ENCODE measurements at places on chromosomes 3 and 15. TPM values are rescaled to one million over a fixed set of nuclear protein-coding genes. Genes with fewer than 3 reads are reported as not detected.

DNA sequence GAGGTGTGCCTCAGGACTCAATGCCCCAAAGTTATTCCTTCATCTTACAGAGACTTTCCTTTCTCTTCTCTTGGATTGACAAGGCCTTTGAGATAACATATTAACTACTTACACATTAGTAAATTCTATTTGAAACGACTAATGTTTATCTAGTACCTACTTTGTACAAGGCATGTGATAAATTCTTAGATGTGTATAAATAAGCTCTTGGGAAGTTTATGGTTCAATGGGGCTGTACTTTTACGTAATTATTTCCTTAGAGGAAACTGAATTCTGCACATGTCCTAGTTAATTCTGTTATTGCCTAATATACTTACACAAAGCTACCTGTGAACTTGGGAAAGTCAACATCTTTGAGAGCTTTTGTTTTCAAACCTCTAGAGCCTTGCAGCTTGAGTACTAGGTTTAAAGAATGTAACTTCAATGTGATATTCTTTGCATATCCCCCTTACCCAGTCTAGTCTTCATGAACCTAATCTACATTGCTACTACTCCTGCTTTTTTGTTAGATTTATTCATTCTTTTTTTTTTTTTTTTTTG lies 58.5 kb upstream of the RAP2B start:
- no peak for DNase-seq

- DNase-seq: no peak
Measured at GRCh38 chr3:134625885-134626741, 24.7 kb downstream of the KY start.

DNA sequence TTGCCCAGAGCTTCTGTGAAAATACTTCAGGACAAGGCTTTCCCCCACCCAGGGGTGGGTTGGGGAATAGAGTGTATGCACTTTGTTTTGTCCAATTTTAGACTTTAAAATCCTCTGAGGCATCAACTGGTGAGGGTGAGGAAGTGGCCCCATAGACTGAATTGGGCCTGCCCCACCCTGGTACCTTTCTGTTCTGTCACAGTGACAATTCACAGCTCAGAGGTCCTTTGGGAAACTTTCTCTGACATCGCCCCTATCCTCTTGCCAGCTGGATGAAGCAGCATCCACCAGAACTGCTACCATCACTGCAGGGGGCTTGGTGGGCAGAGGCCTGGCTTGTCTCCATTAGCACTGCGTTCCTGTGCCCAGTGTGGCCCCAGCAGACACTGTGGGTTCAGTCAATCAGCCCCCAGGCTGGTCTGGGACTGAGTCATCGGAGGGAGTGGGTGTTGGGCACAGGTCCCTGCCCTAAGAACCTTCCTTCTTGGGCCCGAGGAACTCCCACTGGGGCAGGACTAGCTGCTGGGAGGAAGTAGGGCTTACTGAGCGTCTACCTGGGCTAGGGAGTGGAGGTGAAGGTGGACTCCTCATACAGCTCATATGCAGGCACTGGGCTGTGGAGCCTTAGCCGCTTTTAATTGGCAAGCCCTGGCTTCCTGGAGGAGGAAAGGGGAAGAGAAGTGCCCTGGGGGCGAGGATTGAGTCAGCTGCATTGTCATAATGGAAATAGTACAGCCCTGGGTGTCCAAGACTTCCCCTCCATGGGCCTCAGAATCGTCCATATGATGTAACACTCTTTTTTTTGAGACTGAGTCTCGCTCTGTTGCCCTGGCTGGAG lies 1.5 kb upstream of the PPM1M start:
- no peak for DNase-seq

- no peak for DNase-seq
Measured at GRCh38 chr3:177194299-177194698, 3.0 kb downstream of the TBL1XR1 start.

DNA sequence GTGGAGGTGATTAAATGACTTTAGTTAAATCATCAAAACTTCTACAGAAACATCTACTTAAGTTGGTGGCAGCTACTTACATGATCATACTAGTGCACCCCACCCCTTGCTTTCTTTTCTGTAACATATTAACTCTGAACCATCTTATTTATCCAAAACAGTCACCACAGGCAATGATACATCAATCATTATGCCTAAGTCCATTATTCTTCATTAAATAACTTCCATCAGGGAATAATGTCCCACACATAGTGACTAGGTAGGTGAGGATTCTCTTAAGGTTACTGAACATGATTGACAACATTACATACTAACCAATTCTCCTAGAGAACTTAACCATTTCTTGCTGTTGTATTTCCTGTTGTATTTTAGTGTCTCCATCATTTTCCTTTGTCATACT lies 210.2 kb downstream of the NR1D2 start:
- DNase-seq: no peak

GRCh38 chr3:52844290-52844975 lies 9.6 kb upstream of the MUSTN1 start:
- no peak for DNase-seq

- peak; percentile 87 for DNase-seq
Measured at GRCh38 chr3:183161552-183162336, 790 bp downstream of the LAMP3 start.

DNA sequence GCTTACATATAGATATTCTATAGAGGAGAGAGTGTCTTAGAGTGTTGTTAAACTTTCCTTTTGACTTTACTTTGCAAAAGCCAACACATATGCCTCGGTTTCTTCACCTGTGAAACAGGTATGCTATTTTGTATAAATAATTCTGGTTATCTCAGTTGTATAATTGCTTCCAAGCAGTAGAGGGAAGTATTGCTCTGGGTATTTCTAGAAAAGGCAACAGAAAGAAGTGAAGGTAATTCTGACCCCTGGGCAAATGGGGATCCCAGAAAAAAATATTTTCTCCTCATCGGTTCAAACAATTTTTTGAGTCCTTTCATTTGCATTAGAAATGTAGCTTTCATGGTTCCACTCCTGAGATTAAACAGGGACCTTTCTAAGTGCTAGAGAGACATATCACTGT lies 216.5 kb upstream of the SEMA6D start:
- no peak for DNase-seq

GRCh38 chr3:43624619-43625305 lies 3.0 kb upstream of the ANO10 start:
- DNase-seq: no peak

DNA sequence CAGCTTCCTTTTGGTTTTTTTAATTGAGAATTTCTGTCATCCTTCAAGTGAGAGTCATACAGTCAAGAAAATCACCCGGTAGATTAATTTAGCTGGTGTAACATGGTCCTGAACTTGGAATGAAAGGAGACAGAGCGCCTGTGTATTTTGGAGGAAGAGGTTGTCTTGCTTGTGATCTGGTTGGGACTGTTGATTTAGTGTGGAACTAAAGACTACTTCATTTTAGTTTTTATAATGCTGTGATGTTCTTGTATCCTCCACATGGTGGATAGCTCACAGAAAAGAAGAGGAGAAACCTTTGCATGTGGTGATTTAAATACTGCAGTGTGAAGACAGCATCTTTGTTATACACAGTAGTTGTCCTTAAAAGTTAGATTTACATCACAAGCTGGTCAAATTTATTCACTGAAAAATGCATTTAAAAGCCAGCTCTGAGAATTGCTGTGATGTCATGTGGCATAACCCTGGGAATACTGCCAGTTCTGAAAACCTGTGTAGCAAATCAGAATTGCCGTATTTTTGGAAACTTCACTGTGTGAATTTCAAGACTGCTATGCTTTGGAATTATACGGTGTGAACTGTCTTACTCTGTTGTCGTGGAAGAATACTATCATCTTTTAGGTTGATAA lies 268.5 kb downstream of the PTPRG start:
- no peak for DNase-seq

DNA sequence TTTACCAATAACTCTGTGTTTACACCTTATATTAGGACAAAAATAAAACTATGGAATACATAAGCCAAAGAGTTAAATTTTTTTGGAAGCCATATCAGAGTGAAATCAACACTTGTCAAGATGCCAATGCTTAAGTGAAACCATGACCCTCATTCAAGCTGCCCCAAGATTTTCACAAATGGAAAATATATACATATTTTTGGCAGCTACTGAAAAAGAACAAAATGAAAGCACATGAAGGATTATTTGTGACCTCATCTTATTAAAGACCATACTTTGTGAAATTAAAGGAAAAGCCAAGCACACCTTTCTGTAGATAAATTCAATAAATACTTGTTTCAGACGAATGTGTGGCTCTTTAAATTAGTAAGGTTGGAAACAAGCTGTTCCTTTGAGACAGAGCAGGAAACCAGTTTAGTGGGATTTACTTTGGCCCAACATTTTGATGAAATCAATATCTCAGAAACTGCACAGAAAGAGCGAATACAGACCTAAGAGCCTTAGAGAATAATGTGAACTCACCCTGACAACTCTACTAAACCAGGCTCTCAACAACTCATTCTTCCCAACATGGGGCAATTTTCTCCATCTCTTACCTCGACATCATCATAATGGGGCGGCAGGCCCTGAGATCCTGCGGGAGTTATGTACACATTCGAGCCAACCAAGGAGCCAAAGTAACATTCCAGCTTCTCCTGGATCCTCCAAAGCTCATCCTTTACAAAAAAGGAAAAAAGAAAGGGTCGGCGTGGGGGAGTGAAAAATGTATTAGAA lies 11.1 kb downstream of the RIOX2 start:
- no peak for DNase-seq

DNA sequence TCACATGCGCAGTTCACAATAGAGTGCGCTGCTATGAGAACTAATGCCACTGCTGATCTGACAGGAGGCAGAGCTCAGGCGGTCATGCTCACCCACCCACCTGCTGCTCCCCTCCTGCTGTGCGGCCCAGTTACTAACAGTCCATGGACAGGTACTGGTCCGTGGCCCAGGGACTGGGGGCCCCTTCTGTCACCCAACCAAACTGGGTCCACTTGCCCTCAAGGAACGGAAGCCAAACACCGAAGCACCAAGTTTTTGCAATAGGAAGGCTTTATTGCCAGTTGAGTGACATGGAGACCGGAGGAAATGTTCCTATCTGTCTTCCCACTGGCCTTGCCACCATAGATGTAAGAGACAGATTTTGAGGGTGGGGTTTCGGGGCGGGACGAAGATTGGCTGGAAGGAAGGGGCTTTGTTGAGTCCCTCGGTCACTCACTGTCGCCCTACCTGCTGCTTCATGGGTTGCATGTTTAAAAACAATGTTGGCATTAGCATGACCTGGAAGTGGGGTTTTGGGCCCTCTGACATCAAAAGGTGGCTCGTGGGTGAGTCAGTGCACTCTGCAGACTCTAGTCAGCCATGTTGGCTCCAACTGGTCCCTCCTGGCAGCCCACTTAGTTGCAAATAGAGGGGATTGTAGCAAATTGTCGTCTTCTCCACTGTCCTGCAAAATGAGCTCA lies 141.0 kb downstream of the TJP1 start:
- no peak for DNase-seq

DNA sequence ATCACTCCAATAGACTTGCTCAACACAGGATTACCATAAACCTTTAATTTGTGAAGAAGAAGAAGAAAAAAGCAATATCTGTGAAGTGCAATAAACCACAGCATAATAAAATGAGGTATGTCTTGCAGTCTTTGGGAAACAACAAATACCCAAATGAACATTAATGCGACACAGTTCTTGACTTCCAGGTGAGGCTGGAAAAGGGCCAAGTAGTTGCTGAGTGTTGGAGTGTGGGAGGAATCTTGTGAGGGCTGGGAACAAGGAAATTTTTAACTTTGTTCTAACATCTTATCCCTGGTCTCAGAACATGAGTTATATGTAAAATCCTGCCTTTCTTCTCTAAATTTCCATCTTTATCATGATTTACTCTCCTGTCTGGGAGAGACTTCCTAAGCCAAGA lies 206.5 kb downstream of the DTWD1 start:
- no peak for DNase-seq

GRCh38 chr3:25508901-25509300 lies 80.8 kb downstream of the RARB start:
- DNase-seq: no peak

TMEM44 gene
- polyA plus RNA-seq: 1.8 TPM

TRH gene
- polyA plus RNA-seq: not detected

LRRIQ4 gene
- not detected for polyA plus RNA-seq

SH2D7 gene
- not detected for polyA plus RNA-seq

SLC28A2 gene
- not detected for polyA plus RNA-seq
